ENCODE measurements at places on chromosomes 2 and 18. TPM values are rescaled to one million over a fixed set of nuclear protein-coding genes. Genes with fewer than 3 reads are reported as not detected.

DNA sequence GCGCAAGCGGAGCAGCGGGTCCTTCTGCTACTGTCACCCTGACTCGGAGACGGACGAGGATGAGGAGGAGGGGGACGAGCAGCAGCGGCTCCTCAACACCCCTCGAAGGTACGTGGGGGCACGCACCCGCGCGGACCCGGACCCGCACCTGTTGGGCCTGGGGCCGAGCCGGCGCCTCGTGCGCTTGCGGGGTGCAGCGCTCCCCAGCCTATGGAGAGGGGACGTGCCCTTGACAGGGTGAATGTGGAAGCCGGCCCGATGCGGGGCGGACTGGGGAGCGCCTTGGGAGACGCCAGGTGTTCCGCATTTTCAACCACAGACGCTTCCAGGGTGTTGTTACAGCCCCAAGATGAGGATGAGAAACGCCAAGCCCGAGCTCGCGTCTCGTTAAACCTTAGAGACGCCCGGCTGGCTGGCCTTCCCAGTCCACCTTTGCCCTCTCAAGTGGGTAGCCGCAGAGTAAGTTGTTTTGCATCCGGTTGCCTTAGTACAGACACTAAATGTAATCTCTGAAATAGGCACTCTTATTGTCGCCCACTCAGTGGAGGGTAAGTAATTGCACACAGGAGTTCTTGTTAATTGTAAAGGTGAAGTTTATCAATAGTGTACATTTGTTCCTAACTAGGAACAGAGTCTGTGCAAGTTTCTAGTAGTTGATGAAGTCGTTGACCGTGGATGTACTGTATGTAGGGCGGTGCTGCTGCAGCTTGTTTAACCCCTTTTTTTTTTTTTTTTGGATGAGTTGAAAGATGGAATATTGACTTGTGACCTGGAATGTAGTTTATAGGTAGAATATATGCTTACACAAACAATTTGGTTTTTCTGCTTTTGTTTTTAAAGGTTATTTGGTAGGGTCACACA lies 815 bp downstream of the GMCL1 start:
- no peak for ATAC-seq

GRCh38 chr2:12539776-12540562 lies 176.8 kb upstream of the TRIB2 start:
- ATAC-seq, result no peak

DNA sequence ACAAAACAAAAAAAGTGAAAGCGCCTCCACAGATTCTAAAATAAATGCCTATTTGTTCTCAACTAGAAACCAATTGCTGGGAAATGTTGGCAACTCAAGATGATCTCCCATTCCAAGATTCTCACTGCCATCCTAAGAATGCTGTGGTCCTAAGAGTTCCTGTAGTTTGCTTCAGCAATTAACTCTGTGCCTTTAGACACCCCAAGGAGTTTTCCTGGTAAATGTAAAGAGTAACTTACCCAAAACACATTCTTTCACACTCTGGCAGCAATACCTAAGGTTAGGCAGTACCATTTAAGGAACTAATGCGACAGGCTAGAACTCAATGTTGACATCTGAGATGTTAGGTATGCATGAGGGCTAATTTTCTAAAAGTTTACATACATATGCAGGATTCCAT lies 58.8 kb upstream of the TANK start:
- no peak for ATAC-seq

DNA sequence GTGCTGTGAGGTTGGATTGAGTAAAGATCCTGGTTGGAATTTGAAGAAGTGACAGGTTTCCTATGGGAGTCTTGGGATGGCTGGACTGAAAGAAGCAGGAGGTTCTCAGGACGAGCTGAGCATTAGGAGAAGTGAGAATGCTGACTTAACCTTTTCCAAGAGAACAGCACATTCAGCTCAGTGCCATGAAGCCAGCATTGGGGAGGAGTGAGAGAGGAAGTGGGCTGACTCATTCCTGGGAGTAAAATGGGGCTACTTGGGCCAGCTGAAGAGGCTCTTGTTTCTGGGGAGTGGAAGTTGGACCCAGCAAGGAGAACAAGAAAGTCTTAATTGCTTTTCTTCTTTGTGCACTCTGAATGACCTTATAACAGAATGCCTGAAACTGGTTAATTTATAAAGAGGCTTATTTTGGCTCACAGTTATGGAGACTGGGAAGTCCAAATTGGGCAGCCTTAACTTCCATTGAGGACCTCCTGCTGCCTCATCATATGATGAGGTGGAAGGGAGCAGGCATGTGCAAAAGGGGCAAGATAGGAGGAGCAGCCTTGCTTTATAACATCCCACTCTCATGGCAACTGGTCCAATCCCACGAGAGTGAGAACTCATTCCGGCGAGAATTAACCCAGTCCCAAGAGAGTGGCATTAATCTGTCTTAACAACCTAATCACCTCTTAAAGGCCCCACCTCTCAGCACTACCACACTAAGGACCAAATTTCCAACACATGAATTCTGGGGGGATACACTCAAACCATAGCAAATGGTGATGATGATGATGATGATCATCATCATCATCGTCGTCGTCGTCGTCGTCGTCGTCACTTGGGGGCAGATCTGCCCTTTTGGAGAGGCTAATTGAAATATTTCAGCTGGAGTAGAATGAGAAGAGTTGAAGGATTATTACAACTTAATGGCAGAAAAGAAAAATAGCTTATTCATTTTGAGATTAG lies 26.1 kb downstream of the DGUOK start:
- ATAC-seq, result peak; percentile 68

DNA sequence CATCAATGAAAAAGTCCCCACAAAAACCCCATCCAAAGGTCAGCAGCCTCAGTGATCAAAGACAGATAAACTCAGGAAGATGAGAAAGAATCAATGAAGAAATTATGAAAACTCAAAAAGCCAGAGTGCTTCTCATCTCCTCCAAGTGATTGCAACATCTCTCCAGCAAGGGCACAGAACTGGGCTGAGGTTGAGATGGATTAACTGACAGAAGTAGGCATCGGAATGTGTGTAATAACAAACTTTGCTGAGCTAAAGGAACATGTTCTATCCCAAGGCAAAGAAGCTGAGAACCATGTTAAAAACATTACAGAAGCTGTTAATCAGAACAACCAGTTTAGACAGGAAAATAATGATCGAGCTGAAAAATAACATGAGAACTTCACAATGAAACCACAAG lies 442.8 kb upstream of the SYT4 start:
- no peak for ATAC-seq

DNA sequence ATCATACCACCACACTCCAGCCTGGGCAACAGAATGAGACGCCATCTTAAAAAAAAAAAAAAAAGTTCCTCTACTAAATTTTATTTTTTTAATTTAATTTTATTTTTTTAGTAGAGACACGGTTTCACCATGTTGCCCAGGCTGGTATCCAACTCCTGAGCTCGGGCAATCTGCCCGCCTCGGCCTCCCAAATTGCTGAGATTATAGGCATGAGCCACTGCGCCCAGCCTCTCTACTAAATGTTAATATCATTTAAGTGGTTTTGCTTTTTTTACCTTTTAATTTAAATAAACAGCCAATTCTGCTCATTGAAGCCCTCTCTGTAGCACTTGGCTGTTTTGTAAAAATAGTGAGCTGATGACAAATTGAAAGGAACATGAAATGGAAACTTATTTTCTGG lies 9.2 kb downstream of the RAB17 start:
- no peak for ATAC-seq

DNA sequence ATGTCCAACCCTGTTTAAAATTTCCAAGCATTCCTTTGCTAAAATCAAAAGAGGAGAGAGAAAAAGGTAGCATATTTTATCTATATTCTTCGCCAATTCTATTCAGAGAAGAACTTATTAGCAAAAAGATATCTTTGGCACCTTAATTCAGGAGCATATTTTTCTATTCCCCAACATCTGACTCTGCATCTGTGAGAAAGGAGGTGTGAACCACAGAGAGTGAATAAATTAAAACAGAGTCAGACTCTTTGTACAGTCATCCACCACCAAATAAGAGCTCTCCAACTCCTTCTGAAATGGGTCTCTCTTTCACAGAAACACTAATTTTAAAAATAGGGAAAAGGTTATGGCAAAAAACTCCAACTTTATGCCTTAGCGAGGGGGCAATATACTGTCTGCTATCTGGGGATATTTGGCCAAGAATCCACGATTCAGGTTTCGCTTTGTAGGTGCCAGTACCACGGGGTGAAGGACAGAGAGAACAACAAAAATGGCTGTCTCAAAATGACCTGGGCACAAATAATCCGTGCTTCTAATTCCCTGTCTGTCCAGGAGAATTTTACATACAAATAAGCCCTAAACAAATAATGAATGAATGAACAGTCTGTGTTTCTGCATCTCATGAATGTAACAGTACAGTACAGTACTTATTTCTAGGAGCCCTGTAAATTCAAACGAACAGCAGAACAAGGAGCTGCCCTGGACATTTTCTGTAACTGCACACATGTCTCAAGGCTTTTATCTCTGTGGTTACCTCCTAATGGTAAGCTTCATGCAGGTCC lies 43.4 kb downstream of the EPB41L3 start:
- ATAC-seq, result no peak

DNA sequence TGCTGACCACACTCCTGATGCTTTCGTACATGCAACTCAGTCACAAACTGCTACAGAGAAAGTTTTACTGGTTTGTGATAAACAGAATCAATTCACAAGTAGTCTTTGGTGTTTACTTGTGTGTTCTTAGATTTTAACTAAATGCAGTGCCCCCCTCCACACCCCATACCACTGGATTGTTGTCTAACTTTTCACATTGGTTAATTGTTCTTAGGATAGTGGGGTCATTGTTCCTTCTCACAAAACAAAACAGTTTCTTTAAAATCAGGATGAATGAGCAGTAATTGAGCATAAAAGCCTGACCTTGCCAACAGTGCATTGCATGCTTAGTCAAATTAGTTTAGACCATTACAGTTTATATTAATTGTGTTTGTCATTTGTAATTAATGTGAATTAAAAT lies 14.1 kb upstream of the PNPT1 start:
- ATAC-seq, result no peak

GRCh38 chr18:457521-458412 lies 42.7 kb downstream of the COLEC12 start:
- peak; percentile 44 for ATAC-seq

VRK2 gene
- total RNA-seq, result 27.5 TPM

LBX2 gene
- 0.58 TPM for total RNA-seq

GRCh38 chr18:74905247-74905646 lies 303.7 kb downstream of the PTGR3 start:
- ATAC-seq, result peak; percentile 31

- ATAC-seq, result peak; percentile 63
These were observed 819 bp upstream of the KLF11 start for GRCh38 chr2:10042301-10043161.

DNA sequence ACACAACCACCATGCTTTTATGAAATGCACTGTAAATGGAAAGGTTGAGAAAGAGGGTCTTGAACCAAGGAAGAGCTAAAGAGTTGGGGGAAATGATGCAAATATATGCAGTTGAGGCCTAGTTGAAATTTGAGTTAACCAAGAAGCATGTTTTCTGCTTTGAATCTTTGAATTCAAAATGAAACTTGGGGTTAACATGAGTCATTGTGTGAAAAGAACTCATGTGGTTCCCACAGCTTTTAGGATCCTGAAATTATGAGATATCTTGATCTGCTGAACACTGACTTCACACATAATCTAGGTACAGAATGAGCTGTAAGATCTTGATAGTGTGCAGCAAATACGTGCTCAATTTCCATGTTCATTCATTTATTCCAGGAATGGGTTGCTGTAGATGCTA lies 422.9 kb upstream of the TRIB2 start:
- ATAC-seq, result no peak

ARHGAP15 gene
- total RNA-seq, result 8.0 TPM

STAT4 gene
- 0.62 TPM for total RNA-seq

GRCh38 chr2:96082211-96083063 lies 33.9 kb downstream of the ADRA2B start:
- ATAC-seq, result peak; percentile 65

MAPRE2 gene
- 22.9 TPM for total RNA-seq

- ATAC-seq, result no peak
These were observed 118.0 kb upstream of the SERTAD2 start for GRCh38 chr2:64771737-64772136.

- ATAC-seq, result no peak
These were observed 3.9 kb downstream of the INPP4A start for GRCh38 chr2:98448441-98449145.

ZDBF2 gene
- total RNA-seq, result 19.9 TPM

CTAGE1 gene
- not detected for total RNA-seq

GRCh38 chr2:65782996-65783650 lies 350.7 kb upstream of the SPRED2 start:
- no peak for ATAC-seq

MEP1B gene
- not detected for total RNA-seq

ALK gene
- 0.94 TPM for total RNA-seq

LIMS3 gene
- 3.6 TPM for total RNA-seq

GRCh38 chr2:239958473-239958765 lies 66.7 kb downstream of the NDUFA10 start:
- ATAC-seq, result no peak

GRCh38 chr18:55338978-55339650 lies 248.9 kb downstream of the TCF4 start:
- peak; percentile 40 for ATAC-seq

DNA sequence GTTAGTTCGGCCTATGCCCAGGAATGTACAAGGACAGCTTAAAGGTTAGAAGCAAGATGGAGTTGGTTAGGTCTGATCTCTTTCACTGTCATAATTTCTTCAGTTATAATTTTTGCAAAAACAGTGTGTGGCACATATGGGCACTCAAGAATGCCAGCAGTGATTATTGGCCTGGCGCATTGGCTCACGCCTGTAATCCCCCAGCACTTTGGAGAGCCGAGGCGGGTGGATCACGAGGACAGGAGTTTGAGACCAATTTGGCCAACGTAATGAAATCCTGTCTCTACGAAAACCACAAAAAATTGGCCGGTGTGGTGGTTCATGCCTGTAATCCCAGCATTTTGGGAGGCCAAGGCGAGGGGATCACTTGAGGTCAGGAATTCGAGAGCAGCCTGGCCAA lies 75.7 kb upstream of the MSH2 start:
- ATAC-seq, result no peak

GRCh38 chr2:201432621-201433393 lies 18.5 kb downstream of the TRAK2 start:
- peak; percentile 53 for ATAC-seq

DNA sequence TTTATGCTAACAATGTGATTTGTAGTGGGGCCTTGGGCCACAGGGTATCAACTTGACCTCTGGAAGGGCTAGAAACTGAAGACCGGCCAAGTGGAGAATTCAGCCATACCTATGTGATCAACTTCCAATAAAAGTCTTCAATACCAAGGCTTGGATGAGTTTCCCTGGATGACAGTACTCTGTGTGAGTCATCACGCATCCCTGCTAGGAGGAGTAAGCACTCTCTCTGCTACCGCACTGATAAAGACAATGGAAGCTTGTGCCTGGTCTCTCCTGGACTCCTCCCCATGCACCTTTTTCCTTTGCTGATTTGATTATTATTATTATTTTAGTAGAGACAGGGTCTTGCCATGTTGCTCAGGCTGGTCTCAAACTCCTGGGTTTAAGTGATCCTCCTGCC lies 58.1 kb downstream of the SKA1 start:
- no peak for ATAC-seq

DNA sequence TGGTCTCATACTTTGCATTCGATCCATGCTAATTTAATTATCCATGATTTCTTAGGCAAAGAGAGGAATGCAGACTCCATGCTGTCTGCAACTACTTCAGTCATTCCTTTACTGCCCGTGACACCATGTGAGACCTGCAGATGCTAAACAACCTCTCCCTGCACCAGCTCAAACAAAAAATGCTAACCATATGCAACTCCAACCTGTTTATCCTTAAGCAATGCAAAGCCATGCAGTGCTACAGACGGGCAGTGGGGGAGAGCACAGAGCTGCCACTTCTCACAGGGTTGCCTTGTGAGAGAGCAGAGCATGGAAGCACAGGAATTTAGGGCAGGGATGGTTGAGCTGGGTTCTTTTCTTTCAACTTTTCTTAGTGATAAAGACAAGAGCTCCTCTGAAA lies 74.9 kb upstream of the KLHL14 start:
- no peak for ATAC-seq
